Left colon (tissue), 2 donors: ENCODE measurements at places on chromosomes 12 and 14. TPM values are rescaled to one million over a fixed set of nuclear protein-coding genes. Genes with fewer than 3 reads are reported as not detected.

Gene DPY19L2
- 0.85 TPM for total RNA-seq

Gene NR2C1
- 30.2 TPM for total RNA-seq

Gene TRMT5
- 9.5 TPM for total RNA-seq

Gene SMCO3
- total RNA-seq = not detected

Gene GNB3
- total RNA-seq = 1.5 TPM

Gene PAX9
- 0.22 TPM for total RNA-seq

Gene BDKRB2
- 14.2 TPM for total RNA-seq

Gene RAB21
- 75.8 TPM for total RNA-seq

Gene OAS3
- 12.9 TPM for total RNA-seq

Gene ACYP1
- 14.8 TPM for total RNA-seq

Gene TBK1
- 17.1 TPM for total RNA-seq

Gene GPRC5A
- total RNA-seq = 206 TPM

Gene RIMBP2
- total RNA-seq = 6.0 TPM

Gene GPX2
- total RNA-seq = 672 TPM

Gene RTL1
- not detected for total RNA-seq

Gene ZNF891
- 1.6 TPM for total RNA-seq

Gene FAIM2
- total RNA-seq = 2.3 TPM

Gene SLCO1A2
- not detected for total RNA-seq

Gene SAMD15
- total RNA-seq = 0.36 TPM

Gene SMAGP
- 77.3 TPM for total RNA-seq
